WTC11 (cell line): ENCODE measurements at places on chromosomes 13 and 19.

DNA sequence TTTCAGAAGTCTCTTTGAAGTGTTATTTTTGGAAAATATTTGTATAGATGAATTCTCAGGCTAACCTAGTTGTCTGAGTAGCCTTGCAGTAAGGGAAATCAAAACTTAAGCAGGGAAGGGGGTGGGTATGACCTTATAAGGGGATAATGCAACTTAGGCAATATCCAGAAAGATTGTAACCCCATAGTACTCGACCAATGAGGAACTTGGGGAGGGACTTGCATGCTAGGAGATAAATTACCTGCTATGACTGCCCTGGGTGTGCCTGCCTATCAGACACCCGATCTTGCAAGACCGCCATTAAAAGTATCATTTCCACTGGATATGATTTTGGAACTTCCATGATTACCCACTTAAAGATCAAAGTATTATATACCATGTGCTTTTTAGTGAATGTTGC is 23.0 kb upstream of the RFXAP start:
- no peak for DNase-seq

DNA sequence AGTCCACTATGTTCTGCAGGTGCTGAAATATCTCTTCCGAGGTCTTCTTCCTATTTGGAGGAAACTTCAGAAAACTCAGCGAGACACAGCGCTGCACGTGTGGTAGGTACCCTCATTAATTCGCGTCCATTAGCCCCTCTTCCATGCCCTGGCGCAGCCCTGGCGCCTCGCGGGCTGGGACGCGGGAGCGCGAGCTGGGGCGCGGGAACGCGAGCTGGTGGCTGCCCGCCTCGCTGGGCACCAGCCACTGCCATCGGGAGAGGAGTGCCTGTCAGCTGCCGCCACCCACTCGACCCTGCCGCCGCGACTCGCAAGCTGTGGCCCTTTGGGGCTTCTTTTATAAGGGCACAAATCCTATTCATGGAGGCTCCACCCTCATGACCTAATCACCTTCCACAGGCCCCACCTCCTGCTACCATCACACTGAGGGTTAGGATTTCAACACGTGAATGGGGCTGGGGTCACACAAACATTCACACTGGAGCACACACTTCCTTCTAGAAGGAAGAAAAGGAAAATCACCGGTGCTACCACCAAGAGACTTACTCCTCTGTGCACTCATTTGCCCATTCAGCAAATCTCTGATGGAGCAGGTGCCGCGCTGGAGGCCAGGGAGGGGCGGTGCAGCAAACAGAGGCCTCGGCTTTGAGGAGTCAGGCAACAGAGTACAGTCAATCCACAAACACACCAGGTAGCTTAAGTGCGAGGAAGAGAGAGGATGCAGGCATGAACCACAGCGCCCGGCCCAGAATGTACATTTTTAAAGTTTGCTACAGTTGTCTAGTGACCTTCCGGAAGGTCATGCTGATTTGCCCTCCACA is 43.0 kb upstream of the LATS2 start:
- no peak for DNase-seq

DNA sequence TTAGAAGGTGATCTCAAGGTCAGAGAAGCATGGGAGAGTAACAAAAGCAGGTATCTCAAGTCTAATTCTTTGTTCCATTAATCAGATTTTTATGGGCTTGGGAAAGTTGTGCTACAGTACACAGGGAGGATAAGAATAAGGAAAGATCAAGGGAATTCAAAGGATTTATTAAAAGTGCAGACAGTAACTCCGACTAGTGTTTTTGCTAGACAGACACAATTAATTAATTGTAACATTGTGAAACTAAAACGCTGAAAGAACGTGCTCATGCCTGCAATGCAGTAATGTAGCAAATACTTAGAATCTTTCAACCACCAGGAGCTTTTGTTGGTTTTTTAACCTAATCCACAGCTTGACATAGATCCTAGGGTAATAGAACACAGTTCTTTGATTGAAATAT is 221.5 kb downstream of the DACH1 start:
- DNase-seq = no peak

DNA sequence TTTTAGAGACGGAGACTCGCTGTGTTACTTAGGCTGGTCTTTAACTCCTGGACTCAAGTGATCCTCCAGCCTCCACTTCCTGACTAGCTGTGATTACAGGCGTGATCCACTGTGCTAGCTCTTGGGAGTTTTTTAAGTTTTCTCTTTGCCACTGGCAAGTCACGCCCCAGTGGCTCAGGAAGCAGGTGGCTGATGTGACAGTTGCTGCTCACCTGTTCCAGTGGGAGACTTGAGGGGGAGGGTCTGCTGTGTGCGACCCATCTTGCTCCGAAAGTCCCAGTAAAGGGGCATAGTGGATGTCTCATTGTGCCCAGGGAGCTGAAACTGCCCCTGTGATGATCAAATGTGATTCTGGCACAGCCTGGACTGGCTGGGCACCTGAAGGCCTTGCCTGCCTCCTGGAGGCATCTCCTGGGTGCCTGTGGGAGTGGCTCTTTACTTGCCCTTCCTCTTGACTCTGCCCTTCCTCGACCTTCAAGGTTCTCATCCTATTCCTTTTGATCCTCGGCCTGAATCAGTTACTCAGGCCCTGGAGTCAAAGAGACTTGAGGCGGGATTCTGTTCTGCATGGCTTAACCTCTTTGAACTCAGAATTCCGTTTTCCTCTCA is 7.8 kb downstream of the SMARCA4 start:
- DNase-seq = no peak

DNA sequence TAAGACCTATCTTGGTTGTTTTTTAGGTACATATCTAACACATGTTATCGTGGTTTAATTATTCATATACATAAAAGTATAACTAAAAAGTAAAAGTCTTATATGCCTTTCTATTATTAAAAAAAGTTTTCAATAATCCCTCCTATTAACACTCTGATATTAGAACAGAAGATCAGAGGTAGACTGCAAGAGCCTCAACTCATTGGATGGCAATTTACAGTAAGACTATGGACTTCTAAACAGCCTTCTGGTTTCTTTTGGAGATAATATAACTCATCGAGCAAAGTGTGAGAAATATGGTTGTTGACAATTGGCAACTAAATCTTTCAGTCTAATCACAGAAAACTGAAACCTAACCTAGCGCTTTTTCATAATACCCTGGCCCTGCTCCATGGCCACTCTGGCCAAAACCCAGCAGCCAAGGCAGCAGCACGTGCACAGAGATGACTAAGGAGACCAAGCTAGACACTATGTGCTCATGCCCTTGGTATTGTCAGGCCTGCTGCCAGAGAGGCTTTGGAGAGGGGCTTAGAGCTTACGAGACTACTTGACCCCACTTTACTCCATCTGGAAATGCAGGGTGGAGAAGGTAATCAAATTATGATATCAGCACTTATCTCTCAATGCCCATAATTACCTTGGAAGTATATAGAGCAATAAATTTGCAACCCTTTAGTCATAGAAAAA is 40.6 kb upstream of the EEF1AKMT1 start:
- no peak for DNase-seq

GRCh38 chr13:95678967-95679366 is 2.0 kb downstream of the DNAJC3 start:
- no peak for DNase-seq

GRCh38 chr19:38862321-38863059 is 12.7 kb upstream of the HNRNPL start:
- DNase-seq = no peak

- no peak for DNase-seq
Measured at GRCh38 chr13:37652596-37652995, 54.0 kb upstream of the POSTN start.

- no peak for DNase-seq
Measured at GRCh38 chr13:38103851-38104250, 234.3 kb upstream of the TRPC4 start.

DNA sequence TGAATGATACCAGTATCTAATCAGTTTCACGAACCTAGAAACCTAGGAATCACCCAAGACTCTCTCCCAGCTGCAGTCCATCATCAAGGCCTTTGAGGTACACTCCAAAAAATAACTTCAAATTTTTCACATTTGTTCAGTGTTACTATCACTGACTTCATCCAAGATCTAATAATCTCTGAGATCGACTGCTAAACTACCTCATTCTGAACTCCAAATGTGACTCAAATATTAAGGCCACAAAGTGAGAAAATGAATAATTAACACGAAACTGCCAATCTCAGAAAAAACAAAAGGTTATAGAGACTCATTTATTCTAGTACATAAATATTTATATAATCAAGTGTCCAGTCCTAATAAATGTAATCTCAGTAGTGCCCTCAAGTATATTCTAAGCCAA is 430.3 kb upstream of the ATXN8OS start:
- no peak for DNase-seq

DNA sequence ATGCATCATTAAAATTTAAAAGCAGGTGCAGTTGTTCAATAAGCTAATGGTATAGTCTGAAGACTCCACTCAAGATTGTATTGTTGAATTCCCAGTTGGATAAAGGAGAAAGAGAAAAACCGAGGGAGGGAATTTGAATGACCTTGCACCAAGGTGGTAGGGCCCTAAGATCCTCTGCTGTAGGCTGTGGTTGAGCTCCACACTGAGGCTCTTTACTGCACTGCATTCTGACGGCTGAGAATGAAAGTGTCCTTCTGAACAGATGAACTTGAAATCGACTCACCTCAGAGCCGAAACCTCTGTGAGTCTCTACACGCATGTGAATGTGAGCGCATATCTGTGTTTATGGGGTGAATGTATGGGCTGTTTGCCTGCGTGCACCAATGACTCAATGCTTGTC is 388.9 kb upstream of the DACH1 start:
- DNase-seq = peak; percentile 58

DNA sequence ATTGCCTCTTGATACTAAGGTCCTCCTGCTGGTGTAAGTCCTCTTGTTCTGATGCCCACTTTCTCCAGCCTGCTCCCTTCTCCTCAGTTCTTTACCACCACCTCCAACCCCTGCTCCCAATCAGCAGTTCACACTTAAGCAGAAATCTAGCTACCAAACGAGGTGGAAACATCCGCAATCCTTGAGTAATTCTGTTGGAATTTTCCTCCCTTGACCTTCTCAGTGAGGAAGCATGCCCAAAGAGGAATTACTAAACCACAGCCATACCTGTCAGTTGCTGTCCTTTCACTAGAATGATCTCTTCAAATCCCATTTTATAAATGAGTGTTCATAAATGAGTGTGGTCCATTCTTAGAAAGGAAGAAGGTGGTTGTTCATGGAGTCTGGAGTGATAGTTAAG is 289.9 kb downstream of the DACH1 start:
- no peak for DNase-seq

DNA sequence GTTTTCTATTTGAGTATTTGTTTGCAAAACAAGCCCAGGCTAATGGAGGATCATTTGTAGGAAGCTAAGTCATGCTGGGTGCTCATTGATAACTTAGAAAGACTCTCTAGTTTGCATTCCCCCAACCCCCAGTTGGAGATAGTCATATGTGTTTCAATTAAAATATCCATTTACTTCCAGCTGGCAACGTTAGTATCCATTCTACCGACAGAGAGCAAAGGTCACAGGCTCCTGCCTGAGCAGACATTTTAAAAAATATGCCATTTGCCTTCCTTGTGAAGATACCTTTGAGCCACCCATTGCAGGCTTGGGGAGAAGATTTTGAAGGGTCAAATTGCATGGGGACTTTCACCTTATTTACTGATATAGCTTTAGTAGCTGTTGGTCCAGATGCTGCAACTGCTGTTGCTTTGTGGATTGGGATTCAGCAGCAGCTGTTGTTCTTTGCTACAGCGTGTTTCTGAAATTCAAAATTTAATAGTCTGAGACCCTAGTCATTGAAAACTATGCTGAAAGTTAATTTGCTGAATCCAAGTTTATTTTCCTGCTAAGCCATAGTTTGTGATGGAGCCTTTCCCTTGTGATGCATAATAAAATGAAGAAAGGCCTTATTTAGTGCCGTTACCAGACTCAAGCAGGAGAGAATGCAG is 335.1 kb downstream of the GPC6 start:
- no peak for DNase-seq

DNA sequence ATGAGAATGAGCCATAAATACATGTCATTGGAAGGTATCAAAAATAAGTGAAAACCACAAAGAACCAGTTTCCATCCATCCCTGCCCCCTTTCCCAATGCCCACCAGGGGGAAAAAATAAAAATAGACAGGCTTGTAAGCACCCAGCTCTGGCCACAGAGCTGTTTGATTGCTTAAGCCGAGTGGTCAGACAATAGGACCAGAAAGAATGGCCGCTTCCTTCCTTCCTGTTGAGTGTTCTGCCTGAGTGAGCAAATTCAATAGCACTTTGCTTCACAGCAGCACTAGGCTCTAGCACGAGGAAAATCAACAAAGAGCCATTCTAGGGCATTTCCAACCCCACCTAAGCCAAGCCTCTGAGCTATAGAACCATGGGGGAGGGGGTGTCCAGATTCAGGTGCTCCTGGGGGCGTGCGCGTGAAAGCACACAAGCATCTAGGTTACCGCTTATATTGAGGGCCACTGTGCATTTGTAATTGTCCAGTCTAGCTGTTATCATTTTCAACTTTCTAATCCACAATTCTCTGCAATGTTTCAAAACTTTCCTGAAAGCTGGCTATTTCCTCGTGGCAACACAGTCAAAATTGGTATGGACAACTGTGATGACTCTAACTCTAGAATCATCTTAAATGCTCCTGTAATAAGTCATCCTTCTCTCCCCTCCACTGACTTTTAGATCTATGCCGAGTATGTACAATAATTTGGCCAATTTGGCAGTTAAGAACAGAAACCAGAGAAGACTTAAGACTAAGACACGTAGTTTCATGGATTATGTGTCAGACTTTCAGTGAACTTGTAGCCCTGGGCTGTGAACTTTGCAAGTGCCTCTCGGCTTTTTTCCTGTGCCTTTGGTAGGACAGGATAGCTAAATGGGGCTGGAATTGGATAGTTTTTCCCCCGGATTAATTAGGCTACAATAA is 64.3 kb downstream of the SPRY2 start:
- peak; percentile 20 for DNase-seq

DNA sequence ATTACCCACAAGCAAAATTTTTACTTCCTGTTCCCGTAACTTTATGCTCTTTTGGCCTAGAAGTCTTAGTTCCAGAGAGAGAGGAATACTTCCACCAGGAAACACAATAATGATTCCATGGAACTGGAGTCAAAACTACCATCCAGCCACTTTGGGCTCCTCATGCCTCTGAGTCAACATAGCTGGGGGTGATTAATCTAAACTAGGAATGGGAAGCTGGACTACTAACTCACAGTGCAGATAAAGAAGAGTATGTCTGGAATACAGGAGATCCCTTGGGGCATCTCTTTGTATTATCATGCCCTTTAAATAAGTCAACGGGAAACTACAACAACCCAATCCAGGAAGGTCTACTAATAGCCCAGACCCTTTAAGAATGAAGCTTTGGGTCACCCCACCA is 8.9 kb upstream of the ELF1 start:
- DNase-seq = no peak

GRCh38 chr13:99018418-99019180 is 40.7 kb upstream of the DOCK9 start:
- DNase-seq = no peak
